Stimulated activated CD4-positive, alpha-beta T cell treated with anti-CD3 and anti-CD28 coated beads, Interleukin-2, amount 100 ng/mL, for 48 hours (primary cell): ENCODE measurements at places on chromosomes 3 and 15.

DNA sequence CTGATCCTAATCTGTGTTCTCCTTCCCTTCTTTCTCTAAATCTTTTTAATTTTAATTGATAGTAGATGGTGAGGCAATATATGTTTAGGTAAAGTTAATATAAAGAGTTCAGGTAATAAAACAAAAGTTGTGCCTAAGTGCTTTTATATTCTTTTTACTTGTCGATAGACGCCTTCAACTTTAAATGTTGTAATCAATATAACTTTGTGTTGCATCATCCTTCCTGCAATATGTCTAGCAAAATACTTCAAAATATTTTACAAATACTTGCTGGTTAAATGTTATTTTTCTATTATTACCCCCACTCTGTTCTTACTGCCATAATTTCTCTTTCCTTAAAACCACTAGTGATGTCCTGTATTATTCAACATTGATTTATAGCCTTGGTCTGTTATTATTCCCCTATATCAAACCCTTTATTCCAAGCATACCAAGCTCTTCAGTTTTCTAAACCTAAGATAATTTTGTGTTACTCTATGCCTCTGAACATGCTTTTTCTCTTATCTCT lies 92.4 kb downstream of the NAALADL2 start:
- DNase-seq, result no peak

DNA sequence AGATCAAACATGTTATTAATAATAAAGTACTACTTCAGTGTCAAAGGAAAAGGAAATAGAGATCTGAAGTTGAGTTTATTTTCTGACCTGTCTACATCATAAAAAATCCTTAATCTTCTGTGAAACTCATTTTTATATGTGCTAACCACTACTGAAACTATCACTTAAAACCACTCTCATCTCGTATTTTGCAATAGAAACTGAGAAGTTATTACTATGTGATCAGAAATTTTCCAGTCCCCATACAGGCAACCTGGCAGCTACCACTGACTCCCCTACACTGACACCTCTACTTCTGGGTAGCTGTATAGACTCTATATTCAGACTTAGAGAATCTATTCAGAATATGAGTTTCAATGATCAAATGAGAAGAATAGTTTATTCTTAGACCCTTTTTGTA lies 8.3 kb downstream of the HDGFL3 start:
- no peak for DNase-seq

DNA sequence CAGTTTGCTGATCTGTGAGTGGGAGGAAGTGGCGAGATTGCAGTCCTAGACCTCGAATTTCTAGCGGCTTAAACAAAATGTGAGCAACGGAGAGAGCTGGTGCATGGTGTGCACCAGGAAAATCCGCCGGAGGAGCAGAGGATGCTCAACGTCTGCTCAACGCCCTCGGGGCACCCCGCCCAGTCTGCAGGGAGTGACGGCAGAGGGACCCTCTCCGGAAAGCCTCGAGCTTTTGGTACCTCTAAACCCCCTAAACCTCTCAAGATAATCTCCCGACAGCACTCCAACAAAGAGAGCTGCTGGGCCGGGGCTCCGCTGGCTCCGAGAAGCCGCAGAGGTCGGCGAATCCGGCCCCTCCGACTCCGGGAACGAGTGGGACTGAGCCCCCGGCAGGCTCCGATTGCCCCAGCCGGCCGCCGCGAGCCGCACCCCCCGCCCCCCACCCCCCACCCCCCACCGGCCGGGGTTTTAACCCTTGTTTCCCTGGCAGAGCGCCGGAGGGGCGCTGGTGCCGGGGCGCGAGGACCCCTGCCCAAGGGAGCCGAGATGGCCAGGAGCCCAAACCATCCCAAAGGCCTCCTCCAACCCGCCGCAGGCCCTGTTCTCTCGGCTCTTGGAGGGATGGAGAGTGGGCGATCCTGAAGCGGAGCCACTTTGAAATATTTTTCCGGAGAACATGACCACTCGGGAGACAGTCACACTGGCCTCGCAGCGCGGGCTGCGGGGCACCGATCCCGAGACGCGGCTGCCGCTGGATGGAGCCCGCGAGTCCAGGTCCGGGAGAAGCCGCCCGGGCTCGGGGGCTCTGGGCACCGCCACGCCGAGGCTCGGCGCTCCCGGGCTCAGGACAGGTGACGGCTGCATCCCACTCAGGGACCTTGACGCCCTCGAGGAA lies 1.5 kb downstream of the MEGF11 start:
- peak; percentile 45 for DNase-seq

GRCh38 chr3:163490119-163490518 lies 1588.2 kb downstream of the SI start:
- DNase-seq, result peak; percentile 12

DNA sequence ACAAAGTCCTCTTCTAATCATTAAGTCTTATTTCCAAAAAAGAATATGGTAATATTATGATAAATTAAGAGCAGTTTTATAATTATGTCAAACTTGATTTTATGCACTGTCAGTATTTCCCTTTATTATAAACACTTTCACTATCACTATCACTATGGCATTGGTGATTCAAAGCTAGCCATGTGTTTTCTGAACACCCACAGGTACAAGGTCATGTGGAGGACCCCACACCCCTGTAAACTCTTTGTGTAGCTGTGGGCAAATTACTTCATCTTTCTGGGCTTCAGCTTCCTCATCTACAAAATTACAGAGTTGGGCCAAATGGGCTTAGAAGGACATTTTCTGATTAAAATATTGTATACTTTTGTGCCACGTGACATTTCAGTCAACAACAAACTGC lies 41.7 kb downstream of the FBXL22 start:
- no peak for DNase-seq

- DNase-seq, result no peak
Observed at GRCh38 chr3:64792445-64792844, 104.6 kb upstream of the ADAMTS9 start.

- DNase-seq, result no peak
Observed at GRCh38 chr3:142726017-142726416, 2.2 kb downstream of the TRPC1 start.

DNA sequence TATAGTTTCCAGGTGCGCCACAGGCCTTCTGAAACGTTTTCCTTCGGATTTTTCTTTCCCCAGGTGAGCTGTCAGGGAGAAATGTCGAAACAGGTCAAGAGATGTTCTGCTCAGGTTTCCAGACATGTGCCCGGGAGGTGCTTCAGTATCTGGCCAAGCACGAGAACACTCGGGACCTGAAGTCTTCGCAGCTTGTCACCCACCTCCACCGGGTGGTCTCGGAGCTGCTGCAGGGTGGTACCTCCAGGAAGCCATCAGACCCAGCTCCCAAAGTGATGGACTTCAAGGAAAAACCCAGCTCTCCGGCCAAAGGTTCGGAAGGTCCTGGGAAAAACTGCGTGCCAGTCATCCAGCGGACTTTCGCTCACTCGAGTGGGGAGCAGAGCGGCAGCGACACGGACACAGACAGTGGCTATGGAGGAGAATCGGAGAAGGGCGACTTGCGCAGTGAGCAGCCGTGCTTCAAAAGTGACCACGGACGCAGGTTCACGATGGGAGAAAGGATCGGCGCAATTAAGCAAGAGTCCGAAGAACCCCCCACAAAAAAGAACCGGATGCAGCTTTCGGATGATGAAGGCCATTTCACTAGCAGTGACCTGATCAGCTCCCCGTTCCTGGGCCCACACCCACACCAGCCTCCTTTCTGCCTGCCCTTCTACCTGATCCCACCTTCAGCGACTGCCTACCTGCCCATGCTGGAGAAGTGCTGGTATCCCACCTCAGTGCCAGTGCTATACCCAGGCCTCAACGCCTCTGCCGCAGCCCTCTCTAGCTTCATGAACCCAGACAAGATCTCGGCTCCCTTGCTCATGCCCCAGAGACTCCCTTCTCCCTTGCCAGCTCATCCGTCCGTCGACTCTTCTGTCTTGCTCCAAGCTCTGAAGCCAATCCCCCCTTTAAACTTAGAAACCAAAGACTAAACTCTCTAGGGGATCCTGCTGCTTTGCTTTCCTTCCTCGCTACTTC lies 3.8 kb downstream of the BHLHE40 start:
- no peak for DNase-seq

DNA sequence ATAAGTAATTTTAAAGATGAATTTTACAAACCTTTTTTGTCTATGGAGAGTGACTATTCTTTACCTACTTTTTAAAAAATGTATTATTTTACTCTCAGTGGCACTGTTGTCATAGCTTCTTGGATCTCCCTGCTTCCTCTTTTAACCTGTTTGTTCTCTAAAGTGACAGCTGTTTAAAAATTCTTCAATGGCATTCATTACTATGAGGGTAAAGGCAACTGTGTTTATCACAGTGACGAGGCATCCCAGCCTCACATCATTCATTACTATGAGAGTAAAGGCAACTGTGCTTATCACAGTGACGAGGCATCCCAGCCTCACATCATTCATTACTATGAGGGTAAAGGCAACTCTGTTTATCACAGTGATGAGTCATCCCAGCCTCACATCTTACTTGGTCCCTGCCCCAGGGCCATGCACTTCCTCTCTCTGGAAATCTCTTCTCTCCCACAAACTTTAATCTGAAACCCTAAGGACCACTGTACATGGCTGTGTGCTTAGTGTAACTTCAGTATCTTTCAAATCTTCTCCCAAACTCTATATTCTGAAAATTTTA lies 101.7 kb upstream of the ZNF717 start:
- DNase-seq, result no peak

DNA sequence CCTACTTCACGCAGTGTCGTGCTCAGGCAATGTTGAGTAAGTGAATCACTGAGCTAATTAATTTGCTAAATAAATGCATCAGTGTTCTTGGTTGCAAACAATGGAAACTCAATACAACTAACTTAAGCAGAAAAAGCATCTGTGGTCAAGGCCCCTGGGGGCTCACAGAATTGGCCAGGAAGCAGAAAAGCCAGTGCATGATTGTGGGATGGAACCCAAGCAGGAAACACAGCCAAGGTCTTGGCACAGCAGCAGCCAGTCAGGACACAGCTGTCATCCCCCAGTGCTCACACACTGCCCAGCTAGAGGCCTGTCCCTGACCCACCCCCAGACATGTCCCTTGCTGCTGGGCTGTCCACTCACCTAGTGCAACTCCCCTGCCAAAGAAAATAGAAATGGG lies 85.9 kb downstream of the AQP9 start:
- DNase-seq, result no peak

DNA sequence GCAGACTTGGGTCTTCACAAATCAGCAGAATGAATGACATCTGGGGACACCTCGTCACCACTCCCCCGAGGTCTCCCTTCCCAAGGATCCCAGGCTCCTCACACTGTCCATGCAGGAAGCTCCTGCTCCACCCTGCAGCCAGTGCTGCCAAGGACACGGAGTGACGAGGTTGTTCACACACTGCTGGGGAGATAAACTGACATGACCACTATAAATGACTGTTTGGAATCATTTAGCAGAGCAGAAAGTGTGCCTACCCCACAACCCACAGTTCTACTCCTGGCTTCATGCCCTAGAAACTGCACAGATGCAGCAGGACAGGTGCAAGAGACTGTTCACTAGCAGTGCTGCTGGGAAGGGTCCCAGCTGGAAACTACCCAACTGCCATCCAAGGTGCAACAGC lies 19.7 kb upstream of the PRSS50 start:
- no peak for DNase-seq
